Dermis microvascular lymphatic vessel endothelial cell (primary cell): ENCODE measurements at places on chromosomes 5 and 9.

DNA sequence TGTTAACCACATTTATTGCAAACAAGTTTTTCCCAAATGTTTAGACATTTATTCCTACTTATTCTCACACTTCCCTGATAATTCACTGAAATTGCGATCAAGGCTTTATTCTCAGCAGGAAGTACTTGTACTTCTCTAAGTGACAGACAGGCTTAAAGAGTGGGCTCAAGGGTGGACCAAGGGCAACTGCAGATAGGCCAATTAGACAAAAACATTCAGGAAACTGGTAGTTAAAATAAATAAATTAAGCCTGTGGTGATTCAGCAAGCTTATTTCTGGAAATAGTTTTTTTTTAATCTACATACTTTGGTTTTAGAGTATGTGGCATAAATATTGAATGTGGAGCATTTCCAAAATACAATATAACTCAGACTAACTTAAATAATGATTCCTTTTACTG is 136.1 kb downstream of the UGCG start:
- DNase-seq: no peak

DNA sequence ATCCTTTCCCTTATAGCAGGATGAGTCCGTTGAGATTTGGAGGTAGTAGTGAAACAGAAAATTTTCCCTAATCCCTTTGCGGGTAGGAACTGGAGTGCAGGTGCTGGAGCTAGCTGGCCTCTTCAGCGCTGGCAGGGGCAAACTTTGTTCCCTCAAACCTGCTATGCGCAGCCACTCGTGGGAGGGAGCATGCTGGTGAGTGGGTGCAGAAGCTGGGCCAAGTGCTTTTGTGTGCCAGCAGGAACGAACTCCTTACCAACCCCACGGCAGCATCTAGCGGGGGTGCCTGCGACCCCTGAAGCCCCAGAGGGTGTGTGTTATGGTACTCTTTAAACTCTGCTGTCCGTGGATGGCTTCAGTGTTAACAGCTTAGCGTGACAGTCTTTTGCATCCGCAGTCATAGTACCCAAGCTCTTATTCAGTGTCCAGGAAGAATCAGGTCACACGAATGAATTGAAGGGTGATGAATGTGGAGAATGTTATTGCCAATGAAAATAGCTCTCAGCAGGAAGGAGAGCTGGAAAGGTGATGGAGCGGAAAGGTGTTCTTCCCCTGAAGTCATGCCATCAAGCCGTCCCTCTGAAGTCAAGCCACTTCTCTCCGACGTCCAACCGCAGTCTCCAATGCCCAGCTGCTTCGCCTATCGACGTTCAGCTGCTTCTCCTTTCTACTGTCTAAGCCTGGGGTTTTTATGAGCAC is 1445.1 kb upstream of the CDH9 start:
- no peak for DNase-seq

DNA sequence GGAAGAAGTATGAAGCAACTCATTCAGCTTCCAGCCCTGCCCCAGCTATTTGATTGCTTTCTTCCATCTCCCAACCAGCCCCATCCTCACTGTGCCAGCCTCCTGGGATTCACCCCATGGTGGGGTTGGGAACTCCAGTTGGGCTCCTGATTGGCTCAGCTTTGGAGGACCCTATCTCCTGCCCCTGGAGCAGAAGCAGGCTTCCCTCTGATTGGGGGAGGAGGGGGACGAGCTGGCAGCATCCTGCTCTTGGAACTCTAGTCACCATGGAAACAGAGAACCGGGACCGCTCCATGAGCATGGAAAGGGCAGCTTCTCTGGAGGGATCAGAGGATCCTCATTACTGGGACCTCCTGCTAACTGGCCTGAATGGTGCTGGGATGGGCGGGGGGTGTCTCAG is 2.6 kb downstream of the SLC6A7 start:
- no peak for DNase-seq

DNA sequence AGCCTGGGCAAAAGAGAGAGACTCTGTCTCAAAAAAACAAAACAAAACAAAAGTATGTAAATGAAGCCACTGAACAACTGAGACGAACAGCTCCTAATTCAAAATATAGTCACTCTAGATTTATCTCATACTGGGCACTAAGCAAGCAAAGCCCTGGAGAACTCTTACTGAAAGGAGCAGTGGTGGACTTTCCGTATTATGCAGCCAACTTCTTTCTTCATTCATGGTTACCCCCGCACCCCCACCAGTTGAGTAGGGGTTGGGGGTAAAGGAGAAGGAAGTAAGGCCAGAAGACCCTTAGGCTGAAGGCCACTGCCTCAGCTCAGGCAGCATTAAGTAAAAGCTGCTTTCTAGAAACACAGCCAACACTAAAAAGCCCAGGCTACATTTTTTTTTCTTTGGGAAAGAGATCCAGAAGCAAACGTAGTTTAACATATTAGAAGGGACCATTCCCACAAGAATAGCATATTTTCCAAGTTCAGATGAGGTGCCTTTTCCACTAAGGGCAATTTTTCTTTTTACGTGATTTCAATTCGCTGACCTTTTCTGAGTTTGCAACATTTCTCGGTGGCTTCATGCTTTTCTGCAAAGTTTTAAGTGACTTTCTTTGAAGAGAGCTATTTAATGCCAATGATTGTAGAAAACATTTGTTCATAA is 55.3 kb downstream of the MAPKAP1 start:
- DNase-seq: no peak

DNA sequence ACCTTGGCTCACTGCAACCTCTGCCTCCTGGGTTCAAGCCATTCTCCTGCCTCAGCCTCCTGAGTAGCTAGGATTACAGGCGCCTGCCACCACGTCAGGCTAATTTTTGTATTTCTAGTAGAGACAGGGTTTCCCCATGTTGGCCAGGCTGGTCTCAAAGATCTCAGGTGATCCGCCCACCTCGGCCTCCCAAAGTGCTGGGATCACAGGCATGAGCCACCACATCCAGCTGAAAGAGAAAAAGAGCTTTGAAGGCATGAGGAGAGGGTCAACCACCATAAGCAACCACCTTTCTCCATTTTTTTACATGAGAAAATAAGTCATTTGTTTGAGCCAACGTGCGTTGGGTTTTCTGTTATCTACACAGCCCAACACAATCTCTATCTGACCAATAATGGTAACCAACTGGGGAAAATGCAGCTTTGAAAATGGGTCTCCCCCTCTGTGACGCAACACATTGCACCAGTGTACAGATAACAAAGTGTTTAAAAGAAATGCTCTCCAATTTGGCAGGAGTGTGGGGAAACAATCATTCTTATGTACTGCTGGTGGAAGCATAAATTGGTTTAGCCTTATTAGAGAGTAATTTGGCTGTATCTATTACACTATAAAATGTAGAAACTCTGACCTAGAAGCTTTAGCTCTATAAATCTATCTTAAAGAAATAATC is 45.8 kb upstream of the ZBTB43 start:
- DNase-seq: no peak

- no peak for DNase-seq
These were observed at the start of gene GAPT for GRCh38 chr5:58491216-58491892. Gene GAPT (plus strand): TSS chr5:58491435. CDS start chr5:58494537, 3,102 bp downstream.

DNA sequence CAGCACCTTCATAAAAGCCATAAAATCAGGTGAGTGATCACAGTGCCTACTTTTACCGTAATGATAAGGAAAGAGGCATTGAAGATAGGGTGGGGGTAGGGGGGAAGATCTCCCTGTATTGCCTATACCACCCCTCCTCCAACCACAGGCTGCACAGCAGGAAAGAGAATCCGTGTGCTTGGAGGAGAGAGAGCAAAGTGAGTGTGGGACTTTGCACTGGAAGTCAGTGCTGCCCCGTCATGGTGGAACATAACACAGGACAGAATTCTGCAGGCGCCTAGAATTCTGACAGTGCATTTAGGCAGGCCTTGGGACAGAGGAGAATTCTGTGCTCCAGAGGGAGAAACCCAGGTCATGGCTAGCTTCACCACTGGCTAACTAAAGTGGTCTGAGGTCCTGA is 3.5 kb upstream of the C5 start:
- DNase-seq: no peak

DNA sequence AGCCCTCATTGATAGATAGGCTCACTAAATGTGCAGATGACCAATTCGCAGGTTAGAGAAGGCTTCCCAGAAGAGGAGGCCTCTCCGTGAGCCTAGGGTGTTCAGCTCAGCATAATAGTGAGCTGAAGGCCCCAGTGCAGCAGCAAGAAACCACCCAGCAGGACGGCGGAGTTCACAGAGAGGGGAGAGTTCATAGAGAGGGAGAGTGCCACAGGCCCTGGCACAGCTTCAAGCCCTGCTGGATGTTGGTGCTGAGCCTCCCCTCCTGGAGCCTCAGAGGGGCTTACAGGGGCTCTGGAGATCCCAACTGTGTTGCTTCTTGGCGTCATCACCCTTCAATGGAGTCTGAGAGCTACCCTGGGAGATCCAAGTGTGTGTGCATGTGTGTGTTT is 2.1 kb downstream of the SLC22A5 start:
- no peak for DNase-seq

GRCh38 chr5:81852291-81853029 is 101.6 kb upstream of the SSBP2 start:
- no peak for DNase-seq
